ENCODE measurements at places on chromosomes 1 and 21.

DNA sequence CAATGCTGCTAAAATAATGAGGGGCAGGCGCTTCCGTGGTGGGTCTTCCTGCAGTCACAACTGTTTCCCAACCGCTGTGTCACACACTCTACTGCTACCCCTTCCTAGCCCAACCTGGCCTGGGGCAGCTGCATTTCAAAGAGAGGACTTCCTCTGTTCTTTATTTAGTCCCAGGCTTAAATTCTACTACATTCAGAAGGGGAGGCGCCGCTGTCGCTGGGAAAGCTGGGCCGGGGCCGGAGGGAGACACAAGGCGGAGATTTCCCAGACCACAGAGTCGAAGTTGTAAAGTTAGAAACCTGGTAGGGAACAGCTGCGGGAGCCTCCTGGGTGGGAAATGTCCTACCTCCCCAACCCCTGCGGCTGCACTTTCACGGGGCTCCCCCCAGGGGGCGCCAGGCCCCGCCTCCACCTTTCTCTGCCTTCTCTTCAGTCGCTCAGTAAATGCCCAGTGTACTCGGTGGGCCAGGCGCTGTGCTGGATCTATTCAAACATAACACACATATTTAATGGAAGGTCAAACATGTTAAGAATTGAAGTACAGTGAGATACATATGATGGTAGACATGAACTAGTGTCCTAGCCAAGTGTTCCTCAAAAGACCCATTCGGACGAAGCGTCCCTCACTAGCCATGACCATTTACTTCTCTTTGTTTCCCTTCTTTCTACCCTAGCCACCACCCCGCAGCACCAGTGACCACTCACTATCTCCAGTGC, 23.1 kb downstream of the DYRK3 start:
- DNase-seq: peak; percentile 49

DNA sequence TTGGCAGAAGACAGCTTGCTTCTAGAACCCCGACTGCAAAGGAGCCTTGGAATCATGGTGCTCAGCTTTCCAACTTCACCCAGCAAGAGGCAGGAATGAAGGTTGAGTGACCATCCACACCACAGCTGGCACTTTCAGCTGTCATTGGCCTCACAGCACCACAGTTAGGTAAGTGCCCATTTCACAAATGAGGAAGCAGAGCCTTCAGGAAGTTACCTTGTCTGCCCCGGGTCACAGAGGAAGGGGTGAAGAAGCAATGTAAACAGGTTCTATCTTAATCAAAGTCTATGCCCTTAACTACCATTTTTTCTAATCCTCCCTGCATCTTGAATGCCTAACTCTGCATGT, 156.0 kb downstream of the GLUL start:
- DNase-seq: no peak

- DNase-seq: no peak
Observed at GRCh38 chr1:153430561-153430960, 14.2 kb downstream of the S100A7A start.

GRCh38 chr1:96338622-96339021, 383.0 kb upstream of the PTBP2 start:
- DNase-seq: no peak

DNA sequence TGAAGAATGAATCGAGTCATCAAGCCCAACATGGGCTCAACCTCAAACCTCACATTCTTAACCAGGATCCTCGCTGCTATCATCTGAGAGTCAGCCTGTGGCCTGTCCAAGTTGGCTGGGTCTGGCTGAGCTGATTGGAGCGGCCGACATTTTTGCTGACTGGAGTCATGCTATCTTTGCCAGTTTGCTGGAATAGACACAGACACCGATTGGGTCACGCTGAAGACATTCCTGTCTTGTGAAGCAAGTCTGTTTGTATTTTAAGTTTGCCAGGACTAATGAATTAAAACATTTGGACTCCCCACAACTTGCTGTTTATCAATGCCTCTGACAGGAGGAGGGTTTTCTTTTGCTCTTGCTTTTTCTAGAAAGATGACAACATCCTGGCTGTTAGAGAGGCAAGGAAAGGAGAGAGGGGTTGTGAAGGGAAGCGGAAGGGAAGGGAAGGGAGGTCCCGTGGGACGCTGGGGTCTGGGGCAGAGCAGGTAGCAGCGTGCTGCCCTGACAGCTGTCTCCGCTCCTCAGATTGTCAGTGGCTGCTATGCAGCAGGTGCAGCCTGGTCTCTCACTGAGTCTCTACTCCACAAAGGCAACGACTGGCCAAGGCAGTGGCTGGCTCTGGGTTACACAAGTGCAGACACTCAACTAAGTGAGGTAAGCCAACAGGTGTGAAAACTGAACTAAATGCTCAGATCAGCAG, at the start of gene MAP3K7CL:
MAP3K7CL (plus strand) TSS at position 375 of the 700 bp plus-strand sequence. CDS start 2,701 bp downstream, outside the sequence.
- no peak for DNase-seq

DNA sequence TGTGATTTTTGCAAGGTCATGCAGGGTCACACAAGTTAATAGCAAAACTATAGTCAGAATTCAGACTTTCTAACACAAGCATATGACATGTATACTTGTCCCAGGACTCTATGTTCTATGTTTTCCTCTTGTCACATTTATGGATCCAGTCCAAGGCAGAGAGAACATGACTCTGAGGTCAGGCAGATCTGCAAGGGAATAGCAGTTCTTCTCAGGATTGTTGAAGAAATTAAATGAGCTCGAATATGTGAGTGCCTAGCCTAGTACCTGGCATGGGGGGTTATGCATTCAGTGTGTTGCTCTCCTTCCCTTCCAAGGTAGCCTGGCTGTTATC, 9.5 kb upstream of the RPTN start:
- DNase-seq: no peak

- DNase-seq: no peak
Observed at GRCh38 chr21:34131586-34131985, 58.2 kb downstream of the MRPS6 start.

DNA sequence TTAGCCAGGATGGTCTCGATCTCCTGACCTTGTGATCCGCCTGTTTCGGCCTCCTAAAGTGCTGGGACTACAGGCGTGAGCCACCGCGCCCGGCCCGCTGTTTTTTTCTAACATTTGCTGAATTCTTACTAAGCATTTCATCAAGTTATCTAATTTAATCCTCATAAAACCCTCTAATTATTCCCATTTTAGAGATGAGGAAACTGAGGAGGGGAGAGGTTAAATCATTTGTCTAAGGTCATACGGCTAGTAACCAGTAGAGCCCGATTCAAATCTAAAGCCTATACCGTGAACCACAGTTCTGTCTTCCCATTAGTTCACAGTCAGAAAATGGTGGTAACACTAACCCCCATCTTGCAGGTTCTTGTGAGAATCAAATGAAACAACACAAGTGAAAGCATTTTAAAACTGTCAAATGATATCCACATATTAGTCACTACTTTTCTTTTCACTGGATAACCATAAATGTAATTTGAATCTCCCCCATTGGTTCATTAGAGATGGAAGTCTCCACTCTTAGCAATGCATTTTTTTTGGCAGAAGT, 10.6 kb downstream of the HEYL start:
- no peak for DNase-seq

DNA sequence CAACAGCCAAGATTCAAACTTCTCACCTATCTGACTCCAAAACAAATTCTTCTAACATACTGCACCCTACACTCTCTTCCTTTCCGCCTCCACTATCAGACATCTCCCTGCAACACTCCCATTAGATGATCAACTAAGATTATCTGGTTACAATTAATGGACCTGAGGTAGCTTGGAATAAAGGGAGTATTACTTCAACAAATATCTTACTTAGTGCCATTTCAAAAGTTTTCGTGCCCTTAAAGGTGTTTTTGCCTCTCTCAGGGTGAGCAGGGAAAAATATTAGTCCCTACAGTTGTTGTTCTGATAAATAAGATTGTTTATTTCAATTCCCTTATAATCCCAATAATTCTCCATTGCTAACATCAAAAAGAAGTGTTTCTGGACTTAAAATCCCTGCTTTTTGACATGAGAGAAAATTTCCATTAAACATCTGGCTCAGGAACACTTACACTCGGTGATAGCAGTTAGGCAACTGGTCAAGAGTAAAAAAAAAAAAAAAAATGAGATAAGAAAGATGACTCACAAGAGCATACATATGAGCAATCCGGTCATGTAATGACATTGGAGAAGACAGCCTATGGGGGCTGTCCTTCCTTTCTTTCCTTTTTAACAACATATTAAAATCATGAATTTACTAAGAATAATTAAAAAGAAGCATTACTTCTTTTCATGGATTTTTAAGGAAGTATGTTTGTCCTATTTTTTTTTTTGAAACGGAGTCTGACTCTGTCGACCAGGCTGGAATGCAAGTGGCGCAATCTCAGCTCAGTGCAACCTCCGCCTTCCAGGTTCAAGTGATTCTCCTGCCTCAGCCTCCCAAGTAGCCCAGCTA, 7.6 kb downstream of the RSBN1 start:
- no peak for DNase-seq

- DNase-seq: no peak
Observed at GRCh38 chr1:77958391-77958790, 20.5 kb downstream of the FUBP1 start.

DNA sequence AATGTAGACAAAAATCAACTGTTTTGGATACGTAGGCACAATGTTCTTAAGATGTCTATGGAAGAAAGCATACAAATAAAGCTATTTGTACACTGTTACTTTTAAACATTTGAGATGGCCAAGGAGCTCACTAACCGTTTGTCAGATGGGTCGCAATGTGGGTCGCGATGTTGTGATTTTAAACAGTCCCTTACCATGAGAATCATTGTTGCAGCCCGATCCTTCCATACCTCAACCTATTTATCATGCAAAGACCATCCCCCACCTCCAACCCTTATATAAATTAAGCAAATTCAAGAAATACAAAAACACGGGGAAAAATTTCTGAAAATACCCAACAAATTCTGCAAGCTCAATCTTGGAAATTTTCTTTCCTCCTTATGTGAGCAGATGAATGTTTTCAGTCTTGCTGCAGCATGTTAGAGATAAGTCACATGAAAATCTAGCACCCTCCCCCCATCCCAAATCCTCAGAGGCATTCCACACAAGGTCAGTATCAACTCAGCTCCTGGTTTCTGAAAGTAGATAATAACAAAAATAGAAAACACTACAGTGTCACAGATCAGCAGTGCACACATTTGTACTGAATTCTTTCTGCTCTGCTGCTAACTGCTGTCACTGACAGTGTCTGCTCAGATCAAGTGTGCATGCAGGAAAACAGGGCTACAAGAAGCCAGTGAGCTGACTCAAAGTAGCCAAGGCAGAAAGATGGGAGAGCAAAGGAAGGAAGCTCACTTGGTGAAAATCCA, 92.9 kb upstream of the TTC39A start:
- no peak for DNase-seq

GRCh38 chr1:79441238-79441637, 434.7 kb upstream of the ADGRL4 start:
- DNase-seq: no peak

GRCh38 chr1:77407738-77408375, 126.0 kb downstream of the AK5 start:
- DNase-seq: no peak

- no peak for DNase-seq
Observed at GRCh38 chr1:5464366-5464765, 527.9 kb downstream of the NPHP4 start.

DNA sequence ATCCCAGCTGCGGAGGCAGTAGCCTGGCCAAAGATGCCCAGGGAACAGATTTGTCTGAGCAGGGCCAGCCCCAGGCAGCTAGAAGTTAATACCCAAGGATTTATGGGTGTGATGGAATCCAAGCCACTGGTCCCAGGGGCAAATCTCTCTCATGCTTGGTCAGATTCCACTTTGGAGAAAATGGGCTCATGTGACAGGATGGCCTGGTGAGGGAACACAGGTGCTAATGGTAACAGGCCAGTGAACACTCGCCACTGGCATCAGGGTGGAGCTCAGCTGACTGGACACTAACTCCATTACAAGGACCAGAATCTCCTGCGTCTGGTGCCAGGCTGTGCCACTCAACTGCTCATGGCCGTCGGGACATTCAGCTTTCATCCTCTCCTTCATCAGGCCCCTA, 12.0 kb downstream of the MDM4 start:
- DNase-seq: no peak
